ENCODE measurements at places on chromosomes 11 and 22.
A peak's percentile ranks its signal among the peaks of the same experiment; 100 is the strongest.

DNA sequence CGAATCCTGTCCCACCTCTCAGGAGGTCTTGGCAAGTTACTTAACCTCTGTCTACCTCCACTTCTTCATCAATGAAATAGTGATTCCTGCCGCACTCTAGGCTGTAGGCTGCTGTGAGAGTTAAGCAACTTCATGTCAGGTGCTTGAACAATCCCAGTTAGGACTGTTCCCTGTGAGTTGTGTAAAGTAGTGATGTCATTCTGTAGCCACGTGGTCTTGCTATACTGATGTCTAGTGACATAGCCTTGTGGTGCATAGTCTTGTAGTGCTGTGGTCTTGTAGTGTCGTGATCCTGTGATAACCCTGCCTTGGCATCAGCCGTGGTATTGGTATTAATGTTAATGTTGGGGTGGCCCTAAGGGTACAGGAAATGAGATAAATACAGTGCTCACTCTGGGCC is 30.3 kb upstream of the PRR5 start:
- DNase-seq: no peak

DNA sequence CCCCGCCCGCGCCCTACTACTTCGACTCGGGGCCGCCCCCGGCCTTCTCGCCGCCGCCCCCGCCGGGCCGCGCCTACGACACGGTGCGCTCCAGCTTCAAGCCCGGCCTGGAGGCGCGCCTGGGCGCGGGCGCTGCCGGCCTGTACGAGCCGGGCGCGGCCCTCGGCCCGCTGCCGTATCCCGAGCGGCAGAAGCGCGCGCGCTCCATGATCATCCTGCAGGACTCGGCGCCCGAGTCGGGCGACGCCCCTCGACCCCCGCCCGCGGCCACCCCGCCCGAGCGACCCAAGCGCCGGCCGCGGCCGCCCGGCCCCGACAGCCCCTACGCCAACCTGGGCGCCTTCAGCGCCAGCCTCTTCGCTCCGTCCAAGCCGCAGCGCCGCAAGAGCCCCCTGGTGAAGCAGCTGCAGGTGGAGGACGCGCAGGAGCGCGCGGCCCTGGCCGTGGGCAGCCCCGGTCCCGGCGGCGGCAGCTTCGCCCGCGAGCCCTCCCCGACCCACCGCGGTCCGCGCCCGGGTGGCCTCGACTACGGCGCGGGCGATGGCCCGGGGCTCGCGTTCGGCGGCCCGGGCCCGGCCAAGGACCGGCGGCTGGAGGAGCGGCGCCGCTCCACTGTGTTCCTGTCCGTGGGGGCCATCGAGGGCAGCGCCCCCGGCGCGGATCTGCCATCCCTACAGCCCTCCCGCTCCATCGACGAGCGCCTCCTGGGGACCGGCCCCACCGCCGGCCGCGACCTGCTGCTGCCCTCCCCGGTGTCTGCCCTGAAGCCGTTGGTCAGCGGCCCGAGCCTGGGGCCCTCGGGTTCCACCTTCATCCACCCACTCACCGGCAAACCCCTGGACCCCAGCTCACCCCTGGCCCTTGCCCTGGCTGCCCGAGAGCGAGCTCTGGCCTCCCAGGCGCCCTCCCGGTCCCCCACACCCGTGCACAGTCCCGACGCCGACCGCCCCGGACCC is 17.4 kb upstream of the ACR start:
- no peak for DNase-seq

DNA sequence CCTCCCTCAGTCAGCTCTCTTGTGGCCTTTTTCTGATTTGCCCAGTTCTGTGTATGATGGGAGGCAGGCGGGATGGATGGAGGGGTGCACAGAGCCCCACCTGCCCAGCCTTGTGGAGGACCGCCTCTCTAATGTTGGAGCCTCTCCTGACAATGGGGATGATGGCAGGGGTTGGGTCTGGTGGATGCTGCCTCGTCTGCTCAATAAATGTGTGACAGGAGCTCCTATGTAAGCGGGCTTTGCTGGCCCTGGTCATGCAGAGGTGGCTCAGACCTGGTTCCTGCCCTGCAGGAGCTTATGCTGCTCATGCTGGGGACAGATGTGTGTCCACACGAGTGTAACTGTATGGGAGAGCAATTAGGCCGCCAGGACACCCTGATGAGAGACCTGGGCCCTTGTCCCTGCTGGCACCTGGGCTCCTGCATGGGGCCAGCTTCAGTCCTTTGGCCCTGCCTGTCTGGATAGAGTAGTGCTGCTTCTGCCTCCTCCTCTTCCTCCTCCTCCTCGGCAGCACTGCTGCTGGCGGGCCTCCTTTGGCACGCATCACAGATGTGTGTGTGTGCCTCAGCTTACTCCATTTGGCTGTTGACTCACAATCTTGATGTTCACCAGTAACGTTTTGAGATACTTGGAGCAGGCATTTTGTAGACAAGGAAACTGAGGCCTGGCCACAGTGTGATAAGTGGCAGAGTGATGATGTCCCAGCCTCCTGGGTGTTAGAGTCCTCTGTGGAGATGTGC is 131.0 kb downstream of the TBC1D22A start:
- DNase-seq: no peak

- no peak for DNase-seq
Measured at GRCh38 chr22:23570681-23571080, 9.4 kb downstream of the IGLL1 start.

GRCh38 chr11:76978818-76979217 is 55.4 kb upstream of the B3GNT6 start:
- no peak for DNase-seq

GRCh38 chr11:45647786-45648185 is 17.6 kb downstream of the CHST1 start:
- DNase-seq: no peak

DNA sequence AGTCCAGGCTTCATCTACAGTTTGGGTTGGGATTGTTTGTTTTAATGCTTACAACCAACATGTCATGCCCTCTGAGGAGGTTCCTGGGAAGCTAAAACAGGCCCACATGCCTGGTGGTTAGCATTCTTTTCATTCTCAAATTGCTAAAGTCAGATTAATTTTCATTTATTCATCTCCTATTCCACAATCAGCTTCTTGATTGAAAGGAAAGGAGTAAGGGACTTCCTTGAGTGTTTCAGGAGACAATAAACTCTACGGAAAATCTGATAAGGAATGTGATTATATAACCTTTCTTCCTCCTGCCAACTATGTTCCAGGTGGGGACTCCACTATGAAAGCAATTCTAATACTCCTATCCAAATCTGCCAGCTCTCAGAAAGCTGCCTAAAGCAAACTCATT is 30.8 kb downstream of the MRTFA start:
- no peak for DNase-seq

- no peak for DNase-seq
Measured at GRCh38 chr11:133176748-133177147, 355.6 kb downstream of the OPCML start.

GRCh38 chr11:102833731-102834130 is 9.7 kb downstream of the MMP3 start:
- DNase-seq: no peak

DNA sequence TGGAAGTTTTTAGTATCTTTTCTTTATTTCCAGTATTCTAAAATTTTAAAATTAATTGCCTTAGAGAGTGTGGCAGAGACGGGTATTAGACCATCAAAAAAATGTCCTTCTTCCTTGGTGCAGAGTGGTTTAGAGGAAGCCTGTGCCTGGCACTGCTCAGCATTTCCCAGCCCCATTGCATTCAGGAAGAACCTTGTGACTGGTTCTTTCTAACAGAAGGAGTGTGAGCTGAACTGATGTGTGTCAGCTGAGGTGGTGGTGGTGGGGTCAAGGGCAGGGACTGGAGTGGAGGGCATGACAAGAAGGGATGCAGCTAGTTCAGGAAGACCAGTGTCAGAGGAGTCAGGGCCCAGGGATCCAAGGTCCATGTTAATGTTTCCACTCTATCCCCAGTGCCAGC is 58.7 kb upstream of the FDX1 start:
- no peak for DNase-seq

DNA sequence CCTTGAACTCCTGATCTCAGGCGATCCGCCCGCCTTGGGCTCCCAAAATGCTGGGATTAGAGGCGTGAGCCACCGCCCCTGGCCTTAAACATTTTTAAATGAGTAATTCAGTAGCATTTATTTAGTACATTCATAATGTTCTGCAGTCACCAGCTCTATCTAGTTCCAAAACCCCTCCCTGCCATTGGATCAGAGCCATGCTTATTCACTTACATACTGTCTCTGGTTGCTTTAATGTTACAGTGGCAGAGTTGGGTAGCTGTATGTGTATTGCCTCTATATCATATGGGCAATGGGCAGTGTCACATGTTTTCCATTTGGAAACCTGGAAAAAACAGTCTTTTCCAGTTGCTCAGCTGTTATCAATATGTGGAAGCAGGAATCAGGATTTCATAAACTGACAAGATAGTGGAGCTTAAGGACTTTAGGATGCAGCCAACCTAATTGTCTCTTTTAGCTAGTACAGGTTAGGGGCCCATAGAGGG is 10.5 kb downstream of the COA4 start:
- DNase-seq: no peak

GRCh38 chr11:6606471-6607189 is 3.1 kb downstream of the ILK start:
- DNase-seq: peak; percentile 98

GRCh38 chr11:1694064-1694845 is 2.7 kb upstream of the KRTAP5-6 start:
- DNase-seq: peak; percentile 90

GRCh38 chr11:81960443-81960842 is 773.2 kb downstream of the FAM181B start:
- no peak for DNase-seq

- no peak for DNase-seq
Measured at GRCh38 chr11:102399189-102399588, 52.2 kb downstream of the BIRC2 start.
